Peyer's patch (tissue), 4 donors: ENCODE measurements at places on chromosomes 11 and 22. TPM values are rescaled to one million over a fixed set of nuclear protein-coding genes. Genes with fewer than 3 reads are reported as not detected.

- no peak overlapping the region for H3K27ac ChIP-seq
- no peaks in the 10 kb centered on the region for H3K36me3 ChIP-seq
- no peaks in the 10 kb centered on the region for H3K27me3 ChIP-seq
Measured at GRCh38 chr11:78395597-78395996, 22.0 kb downstream of the GAB2 start.

- DNase-seq = no peak
- no peaks in the 10 kb centered on the region for H3K4me1 ChIP-seq
- no peak overlapping the region for H3K27ac ChIP-seq
- no peaks in the 10 kb centered on the region for H3K36me3 ChIP-seq
- no peak overlapping the region for H3K4me3 ChIP-seq
Measured at GRCh38 chr11:35288817-35289541, 130.4 kb downstream of the SLC1A2 start.

DNA sequence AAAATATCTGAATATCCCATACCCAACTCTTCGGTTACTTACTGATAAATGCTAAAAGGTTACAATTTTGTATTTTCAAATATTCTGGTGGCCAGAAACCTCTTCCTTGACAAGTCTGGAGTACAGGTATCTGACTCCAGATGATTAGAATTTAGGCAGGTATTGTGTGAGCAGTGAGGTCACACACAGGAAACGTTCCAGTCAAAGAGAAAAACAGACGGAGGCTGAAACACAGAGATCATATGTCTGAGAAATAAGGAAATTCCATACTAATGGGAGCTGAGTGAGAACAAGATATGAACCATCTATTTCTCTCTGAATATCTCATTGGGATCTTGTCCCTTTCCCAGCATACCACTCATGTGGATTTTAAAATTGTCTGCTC, 89.4 kb upstream of the IGLL5 start:
- H3K27me3 ChIP-seq = no peaks in the 10 kb centered on the region
- no peak overlapping the region for H3K27ac ChIP-seq
- no peaks in the 10 kb centered on the region for H3K36me3 ChIP-seq
- H3K4me1 ChIP-seq = no peaks in the 10 kb centered on the region
- no peak for DNase-seq

- no peak overlapping the region for H3K27ac ChIP-seq
- no peaks in the 10 kb centered on the region for H3K4me1 ChIP-seq
- H3K36me3 ChIP-seq = no peaks in the 10 kb centered on the region
Measured at GRCh38 chr11:86736291-86737143, 63.8 kb upstream of the PRSS23 start.

- H3K36me3 ChIP-seq = no peaks in the 10 kb centered on the region
- peak; percentile 40 for DNase-seq
- H3K4me3 ChIP-seq = no peak overlapping the region
- peak overlapping the region; percentile 59 for H3K27ac ChIP-seq
- no peaks in the 10 kb centered on the region for H3K27me3 ChIP-seq
Measured at GRCh38 chr11:134514354-134514951, 102.4 kb upstream of the B3GAT1 start.

- H3K27me3 ChIP-seq = no peaks in the 10 kb centered on the region
- no peak for DNase-seq
- H3K4me1 ChIP-seq = peaks cover 11% of the 10 kb centered on the region
Measured at GRCh38 chr11:18700375-18700774, 1.8 kb downstream of the TMEM86A start.

DNA sequence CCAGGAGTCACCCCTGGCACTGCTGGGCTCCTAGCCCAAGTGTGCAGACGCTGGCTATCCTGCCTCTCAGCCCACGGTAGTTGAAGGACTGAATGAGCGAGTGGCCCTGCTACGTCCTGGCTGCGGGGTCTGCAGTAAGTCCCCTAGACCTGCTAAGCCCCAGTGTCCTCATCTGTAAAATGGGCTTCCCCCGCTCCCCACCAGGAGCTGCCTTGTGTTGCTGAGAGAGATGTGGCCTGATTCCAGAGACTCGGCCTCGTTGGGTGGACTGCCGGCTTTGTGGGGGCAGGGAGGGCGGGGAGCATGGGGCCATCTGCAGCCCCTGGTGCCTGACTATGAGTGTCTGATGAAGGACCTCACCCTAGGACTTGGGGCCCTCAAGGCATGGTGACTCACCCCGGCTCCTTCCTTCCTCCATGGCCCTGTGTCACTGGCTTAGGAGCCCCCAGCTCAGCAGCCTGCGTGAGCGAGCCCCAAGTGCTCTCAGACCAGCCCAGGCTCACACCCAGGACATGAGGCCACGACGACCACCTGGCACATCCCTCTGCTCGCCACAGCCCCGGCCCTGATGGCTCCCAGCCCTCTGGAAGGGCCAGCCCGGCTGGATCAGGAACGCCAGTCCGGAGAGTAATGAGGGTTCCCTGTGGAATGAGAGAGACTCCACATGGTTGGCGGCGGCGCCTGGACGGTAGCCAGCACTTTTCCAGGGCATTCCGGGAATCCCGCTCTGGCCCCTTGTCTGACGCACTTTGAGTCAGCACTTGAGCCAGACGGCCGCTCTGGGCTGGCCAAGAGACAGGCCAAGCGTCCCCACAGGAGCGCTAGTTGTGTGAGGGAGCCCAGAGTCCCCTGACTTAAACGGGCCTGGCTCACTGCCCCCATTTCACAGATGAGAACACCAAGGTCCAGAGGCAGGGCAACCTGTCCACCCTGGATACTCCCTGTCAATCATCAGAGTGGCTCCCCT, 50.5 kb upstream of the SHISAL1 start:
- no peaks in the 10 kb centered on the region for H3K4me1 ChIP-seq
- H3K27ac ChIP-seq = peak overlapping the region; percentile 27
- H3K27me3 ChIP-seq = no peaks in the 10 kb centered on the region
- H3K4me3 ChIP-seq = no peak overlapping the region
- peak; percentile 24 for DNase-seq

DNA sequence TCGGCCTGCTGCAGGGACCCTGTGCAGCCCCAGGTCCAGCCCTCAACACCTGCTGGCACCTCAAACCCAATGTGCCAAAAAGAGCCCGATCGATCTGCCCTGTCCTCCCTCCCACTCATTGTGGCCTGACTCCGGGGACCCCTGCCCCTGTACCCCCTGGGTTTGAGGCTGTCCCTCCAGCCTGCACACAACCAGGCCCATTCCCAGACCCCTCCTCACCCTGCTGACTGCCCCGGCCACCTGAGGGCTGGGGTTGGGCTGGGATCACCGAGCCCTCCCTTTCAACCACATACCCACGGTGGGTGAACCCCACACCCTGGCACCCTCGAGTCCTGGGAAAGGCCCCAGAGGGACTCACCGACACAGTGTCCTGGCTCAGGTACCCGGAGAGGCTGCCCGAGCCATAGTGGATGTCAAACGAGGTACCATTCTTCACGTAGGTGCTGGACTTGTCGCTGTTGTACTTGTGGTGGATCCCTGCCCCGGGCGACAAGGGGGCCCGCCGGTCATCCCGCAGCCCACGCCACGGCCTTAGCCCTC, 5.0 kb downstream of the CTSD start:
- H3K36me3 ChIP-seq = peaks cover 3% of the 10 kb centered on the region
- DNase-seq = no peak
- H3K4me1 ChIP-seq = peaks cover 4% of the 10 kb centered on the region
- H3K27me3 ChIP-seq = no peaks in the 10 kb centered on the region
- peak overlapping the region; percentile 77 for H3K27ac ChIP-seq
- peak overlapping the region; percentile 16 for H3K4me3 ChIP-seq

- no peaks in the 10 kb centered on the region for H3K4me1 ChIP-seq
- no peak for DNase-seq
- no peak overlapping the region for H3K27ac ChIP-seq
- H3K27me3 ChIP-seq = no peaks in the 10 kb centered on the region
- H3K36me3 ChIP-seq = no peaks in the 10 kb centered on the region
Measured at GRCh38 chr22:48240148-48240934, 1477.9 kb downstream of the TBC1D22A start.

DNA sequence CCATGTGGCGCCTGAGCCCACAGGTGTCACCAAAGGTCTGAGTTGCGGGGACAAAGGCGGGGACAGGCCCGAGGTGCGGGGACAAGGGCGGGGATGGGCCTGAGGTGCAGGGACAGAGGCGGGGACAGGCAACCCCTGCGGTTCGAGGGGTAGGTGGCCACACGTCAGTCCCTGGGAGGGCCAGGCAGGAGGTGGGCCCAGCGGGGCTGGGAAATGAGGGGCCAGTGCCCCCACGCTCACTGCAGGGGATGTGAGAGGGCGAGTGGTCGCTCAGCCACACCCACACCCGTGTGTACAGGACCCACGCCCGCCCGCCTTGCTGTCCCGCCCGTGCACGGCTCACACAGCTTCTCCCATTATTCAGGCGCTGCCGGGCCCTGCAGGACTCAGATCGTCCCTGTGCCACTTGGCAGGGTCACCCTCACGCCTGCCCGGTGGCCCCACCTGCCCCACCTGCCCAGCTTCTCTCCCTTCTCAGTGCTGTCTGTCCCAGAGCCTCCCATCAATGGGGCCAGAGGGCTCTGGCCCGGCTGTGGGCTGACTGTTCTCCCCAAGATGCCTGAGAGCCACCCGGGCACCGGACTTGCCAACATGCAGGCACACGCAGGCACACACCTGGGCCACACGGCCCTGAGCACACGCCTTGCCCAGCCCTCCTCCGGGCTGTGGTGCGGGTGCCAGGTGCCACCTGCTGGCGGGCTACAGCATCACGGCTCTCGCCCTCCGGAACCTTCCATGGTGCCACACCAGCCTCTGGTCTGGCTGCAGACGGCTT, 14.2 kb upstream of the MUC6 start:
- DNase-seq = peak; percentile 91
- no peaks in the 10 kb centered on the region for H3K36me3 ChIP-seq
- H3K27ac ChIP-seq = no peak overlapping the region
- no peak overlapping the region for H3K4me3 ChIP-seq

GRCh38 chr11:70397336-70397982, 870 bp upstream of the CTTN start:
- H3K4me1 ChIP-seq = peaks cover 14% of the 10 kb centered on the region
- no peaks in the 10 kb centered on the region for H3K36me3 ChIP-seq
- H3K27me3 ChIP-seq = no peaks in the 10 kb centered on the region
- peak overlapping the region; percentile 96 for H3K4me3 ChIP-seq
- H3K27ac ChIP-seq = peak overlapping the region; percentile 89

- H3K4me3 ChIP-seq = no peak overlapping the region
- no peaks in the 10 kb centered on the region for H3K27me3 ChIP-seq
Measured at GRCh38 chr11:116507016-116507415, 265.8 kb downstream of the BUD13 start.

DNA sequence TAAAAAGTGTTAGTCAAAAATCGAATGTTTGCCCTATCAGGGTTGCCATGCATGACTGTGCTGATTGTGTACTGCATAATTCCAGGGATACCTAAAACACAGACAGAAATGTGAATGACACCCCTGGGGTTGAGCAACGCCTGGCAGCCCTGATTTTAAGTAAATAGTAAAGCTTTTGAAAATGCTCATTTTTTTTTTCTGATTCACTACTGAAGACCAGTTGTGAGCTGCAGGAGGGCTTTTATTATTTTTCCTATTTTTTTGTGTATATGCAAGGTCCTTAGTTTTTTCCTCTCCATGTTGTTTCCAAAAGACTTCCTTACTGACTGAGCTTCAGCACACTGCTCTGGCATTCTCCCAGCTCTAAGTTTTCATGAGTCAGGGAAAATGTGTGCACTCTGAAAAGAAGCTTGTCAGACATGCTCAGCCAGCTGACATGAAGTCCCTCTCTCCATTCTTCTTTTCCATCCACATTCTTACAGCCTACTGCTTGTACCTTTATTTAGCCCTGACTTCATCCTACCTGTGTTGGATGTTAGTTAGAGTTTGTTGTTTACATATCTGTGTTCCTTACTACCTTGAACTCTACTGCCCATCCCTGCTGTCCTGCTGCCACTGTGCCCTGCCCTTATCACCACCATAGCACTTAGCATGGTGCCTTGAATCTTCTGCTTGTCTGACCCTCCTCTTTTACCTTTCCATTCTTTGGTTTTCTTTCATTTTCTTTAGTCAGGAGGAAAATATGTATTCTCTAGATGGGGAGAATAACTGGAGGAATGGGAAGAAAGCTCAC, 79.5 kb downstream of the HORMAD2 start:
- DNase-seq = no peak
- H3K27ac ChIP-seq = no peak overlapping the region
- no peak overlapping the region for H3K4me3 ChIP-seq
- no peaks in the 10 kb centered on the region for H3K36me3 ChIP-seq

DNA sequence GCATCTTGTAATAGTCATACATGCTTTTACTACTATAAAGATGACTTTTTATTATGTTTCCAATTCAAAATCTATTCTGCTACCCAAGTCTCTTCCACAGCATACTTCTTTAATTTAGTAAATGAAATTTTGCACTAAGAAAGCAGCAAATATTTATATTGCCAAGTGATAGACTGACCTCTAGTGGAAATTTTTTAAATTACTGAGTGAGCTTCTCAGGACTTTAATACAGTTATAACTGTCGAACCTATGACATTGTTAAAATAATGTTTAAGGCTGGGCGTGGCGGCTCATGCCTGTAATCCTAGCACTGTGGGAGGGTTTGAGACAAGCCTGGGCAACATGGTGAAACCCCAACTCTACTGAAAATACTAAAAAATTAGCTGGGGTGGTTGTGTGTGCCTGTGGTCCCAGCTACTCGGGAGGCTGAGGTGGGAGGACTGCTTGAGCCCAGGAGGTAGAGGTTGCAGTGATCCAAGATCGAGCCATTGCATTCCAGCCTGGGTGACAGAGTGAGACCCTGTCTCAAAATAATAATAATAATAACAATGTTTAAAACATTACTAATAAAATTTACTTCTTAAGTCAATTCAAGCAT, 27.3 kb downstream of the STK33 start:
- H3K36me3 ChIP-seq = no peaks in the 10 kb centered on the region
- DNase-seq = no peak
- H3K27ac ChIP-seq = no peak overlapping the region
- no peaks in the 10 kb centered on the region for H3K4me1 ChIP-seq
- H3K27me3 ChIP-seq = no peaks in the 10 kb centered on the region

DNA sequence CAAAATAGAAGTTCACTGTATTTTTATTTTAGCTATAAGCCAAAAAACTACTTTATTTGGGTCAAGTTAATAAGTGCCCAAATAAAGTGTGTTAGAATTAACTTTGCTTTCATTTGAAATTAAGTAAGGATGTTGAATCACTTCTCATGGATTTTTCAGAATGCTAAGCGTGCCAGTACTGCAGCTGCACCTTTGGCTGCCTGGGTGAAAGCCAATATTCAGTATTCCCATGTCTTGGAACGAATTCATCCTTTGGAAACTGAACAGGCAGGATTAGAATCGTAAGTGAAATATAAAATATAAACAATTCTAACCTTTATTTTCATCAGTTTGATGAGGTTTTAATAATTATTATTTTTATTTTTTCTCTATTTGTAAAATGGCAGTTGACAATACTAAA, 113.6 kb downstream of the DYNC2H1 start:
- H3K36me3 ChIP-seq = no peaks in the 10 kb centered on the region
- no peaks in the 10 kb centered on the region for H3K27me3 ChIP-seq
- no peak overlapping the region for H3K27ac ChIP-seq
- H3K4me3 ChIP-seq = no peak overlapping the region
- no peak for DNase-seq

Gene RDX
- 8.6 TPM for total RNA-seq

Gene MSANTD4
- 12.7 TPM for total RNA-seq

Gene NRXN2
- total RNA-seq = 3.3 TPM

Gene LRRC55
- total RNA-seq = 0.13 TPM

Gene ART5
- not detected for total RNA-seq

Gene APOA1
- total RNA-seq = 42.9 TPM

Gene SPTBN2
- 10.0 TPM for total RNA-seq
